Progenitor cell of endocrine pancreas (in vitro differentiated cells): ENCODE measurements at places on chromosomes 2 and 18.

GRCh38 chr18:3323900-3324299 lies 62.0 kb downstream of the MYL12B start:
- DNase-seq: no peak

- no peak for DNase-seq
Observed at GRCh38 chr18:78856569-78857313, 122.9 kb upstream of the SALL3 start.

- DNase-seq: peak; percentile 75
Observed at GRCh38 chr2:231687133-231687852, 21.0 kb upstream of the PTMA start.

DNA sequence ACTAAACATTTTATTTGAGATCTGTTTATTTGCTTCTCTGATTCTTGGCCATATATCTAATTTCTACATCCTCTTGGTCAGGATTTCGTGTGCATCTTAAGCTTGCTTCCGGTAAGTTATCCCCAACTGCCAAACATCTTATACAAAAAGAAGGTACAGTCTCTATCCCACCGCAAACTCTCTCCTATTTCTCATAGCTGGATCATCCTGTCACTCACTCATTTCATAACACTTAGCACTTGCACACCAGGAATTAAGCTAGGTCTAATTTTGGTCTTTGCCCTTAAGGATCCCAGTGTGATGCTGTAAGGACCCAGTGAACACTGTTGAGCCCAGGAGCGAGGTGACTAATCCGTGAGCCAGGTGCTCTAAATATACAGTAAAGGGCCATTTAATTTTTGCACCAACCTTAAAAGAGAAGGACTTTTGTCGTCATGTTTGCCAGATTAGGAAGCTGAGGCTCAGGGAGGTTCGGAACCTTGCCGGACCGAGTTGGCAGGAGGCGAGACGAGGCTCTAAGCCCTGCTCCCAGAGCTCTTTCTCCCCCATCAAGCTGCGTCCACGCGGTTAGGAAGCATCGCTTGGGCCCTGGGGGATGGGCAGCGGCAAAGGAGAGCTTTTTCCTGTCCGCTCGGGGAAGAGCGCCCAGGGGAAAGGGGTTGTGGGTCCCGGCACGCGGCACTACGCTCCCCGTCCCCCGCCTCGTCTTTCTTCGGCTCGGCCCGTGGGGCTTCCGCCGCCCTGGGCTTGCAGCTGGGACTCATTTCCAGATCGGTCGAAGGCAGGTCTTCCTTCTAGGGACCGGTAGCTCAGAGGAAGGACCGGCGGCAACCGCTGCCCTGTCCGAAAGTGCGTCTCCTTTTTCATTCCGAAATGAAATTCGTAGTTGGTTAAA lies 4.1 kb upstream of the ITPRIPL1 start:
- no peak for DNase-seq

DNA sequence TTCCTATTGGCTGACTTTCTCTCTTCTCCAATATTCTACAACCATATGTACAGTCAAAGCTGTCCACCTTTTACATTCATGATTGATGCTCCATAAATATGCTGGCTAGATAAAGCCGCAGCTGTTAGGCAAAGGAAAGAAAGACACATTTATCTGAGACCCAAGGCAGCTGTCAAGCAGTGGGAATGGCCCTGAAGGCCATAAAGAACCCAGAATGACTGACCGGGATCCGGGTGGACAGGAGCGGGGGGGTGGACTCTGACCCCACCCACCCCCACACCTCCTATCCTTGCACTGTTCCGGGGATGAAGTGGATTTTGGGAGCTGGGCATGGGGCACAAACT lies 116.4 kb downstream of the RTP5 start:
- no peak for DNase-seq

DNA sequence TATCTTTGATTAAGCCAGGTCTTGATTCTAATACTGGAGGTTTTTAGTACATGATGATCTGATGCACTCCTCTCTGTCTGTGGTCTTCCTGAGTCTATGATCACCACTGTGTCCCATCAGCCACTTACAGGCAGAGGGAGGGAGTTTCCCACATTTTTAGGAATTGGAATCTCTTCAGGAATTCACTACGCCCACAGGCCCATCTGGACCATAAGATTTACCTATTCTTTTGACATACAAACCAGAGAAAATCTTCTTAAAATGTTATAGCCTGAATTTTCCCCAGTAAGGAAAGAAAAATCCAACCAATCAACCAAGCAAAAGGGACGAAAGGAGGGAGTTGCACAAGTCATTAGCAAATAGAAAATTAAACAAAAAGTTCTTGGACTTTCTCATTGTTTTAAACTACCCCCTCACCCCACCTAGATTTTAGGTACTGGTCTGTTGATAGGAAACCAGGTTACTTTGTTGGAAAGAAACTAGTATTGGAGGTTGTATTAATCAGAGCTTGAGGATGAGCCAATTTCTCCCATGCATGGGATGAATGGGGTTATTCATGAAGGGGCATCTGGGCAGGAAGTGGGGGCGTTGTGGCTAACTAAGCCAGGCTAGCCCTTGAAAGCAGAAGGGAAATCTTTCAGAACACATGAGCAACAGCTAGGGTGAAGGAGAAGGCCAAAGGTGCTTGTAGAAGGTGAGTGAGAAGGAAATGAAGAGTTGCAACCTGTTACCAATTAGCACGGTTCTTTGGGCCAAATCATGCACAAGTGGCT lies 328.2 kb upstream of the MEX3C start:
- DNase-seq: no peak

DNA sequence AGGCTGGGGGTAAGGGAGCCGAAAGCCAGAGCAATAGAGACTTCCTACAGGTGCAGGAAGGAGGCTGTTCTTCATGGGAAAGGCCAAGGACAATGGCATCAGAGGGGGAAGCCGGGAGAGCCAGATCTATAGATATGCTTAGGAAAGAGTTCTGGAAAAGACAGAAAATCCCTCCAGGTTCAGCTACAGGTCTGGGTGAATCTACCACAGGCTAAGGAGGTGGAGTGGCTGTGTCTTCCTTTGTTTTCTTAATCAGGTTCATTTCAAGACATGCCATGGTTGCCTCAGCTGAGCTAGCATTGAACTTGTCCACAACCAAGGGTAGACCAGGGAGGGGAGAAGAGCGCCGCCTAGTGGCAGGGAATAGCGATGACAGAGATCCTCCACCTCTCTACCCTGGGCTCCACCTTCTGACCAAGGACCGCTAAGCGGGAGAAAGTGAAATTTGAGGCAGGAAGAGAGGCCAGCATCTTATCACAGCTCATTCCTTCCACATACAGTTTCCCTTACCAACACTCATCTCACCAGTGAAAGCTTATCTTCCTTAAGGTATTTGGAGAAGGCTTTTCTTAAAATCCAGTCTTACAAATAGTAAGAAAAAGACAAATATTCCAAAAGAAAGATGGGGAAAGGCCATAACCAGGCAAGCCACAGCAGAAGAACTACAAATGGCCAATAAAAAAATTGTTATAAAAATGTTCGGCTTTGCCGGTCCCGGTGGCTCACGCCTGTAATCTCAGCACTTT lies 74.2 kb downstream of the VIT start:
- DNase-seq: no peak

DNA sequence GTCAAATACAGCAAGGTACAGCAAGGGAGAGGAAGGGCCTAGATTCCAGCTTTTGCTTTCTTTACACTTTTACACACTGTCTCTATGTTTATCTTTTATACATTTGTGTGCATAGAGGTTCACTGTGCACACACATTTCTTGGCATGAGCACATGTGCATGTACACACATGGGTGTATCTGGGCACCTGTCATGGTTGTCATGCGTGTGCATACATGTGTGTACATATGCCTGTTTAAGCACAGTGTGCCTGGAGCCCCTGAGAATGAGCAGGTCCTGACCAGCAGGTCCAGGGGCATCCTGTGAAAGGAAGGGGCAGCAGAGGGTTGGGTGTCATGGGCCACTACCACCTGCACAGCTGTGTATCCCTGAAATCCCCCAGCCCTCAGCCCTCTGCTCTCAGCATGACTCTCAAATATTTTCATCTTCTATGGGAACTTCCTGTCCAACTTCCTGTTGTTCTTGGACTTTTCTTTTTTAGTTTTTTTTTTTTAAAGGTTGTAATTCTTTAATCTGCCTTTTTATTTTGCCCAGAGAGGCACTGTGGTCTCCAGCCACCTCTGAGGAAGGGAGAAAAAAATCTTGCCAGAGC lies 97.0 kb upstream of the EPAS1 start:
- no peak for DNase-seq

- no peak for DNase-seq
Observed at GRCh38 chr18:48875942-48876511, 74.7 kb downstream of the SMAD7 start.
